ENCODE measurements at places on chromosomes 16 and 17.

DNA sequence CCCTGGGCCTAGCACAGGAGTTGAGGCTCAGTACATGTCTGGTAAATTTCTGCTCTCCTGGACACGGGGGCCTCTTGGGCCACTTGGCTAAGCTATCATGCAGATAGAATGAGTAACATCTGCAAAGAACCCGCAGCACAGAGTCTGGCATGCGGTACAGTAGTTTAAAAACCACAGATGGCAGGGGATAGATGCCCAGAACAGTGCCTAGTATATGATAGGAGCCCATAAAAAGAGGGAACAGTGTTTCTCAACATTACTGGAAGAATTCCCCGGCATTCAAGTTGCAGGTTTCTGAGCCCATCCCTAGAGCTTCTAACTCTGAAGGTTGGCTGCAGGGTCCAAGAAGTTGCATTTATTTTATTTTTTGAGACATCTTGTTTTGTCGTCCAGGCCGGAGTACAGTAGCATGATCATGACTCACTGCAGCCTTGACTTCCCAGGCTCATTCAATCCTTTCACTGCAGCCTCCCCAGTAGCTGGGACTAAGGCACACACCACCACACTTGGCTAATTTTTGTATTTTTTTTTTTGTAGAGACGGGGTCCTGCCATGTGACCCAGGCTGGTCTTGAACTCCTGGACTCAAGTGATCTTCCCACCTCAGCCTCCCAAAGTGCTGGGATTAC lies 5.8 kb downstream of the CDIPT start:
- DNase-seq: no peak

- DNase-seq: no peak
Observed at GRCh38 chr17:61555127-61555566, 35.9 kb downstream of the NACA2 start.

DNA sequence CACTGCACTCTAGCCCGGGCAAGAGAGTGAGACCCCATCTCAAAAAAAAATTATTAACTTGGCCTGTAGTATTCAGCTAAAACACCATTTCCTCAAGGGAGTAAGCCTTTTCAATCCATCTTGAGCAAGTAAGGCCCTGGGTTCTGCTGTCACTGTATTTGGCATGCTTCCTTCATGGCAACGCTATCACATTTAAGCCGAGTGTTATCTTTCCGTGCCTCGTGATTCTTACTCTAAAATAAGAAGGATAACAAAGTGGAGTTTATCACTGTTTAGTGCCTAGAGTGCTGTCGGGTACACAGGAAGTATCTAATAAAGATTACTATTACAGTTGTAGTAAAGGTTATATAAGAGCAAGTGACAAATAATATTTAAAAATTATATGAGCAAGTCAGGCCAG lies 8.8 kb downstream of the VPS53 start:
- no peak for DNase-seq

DNA sequence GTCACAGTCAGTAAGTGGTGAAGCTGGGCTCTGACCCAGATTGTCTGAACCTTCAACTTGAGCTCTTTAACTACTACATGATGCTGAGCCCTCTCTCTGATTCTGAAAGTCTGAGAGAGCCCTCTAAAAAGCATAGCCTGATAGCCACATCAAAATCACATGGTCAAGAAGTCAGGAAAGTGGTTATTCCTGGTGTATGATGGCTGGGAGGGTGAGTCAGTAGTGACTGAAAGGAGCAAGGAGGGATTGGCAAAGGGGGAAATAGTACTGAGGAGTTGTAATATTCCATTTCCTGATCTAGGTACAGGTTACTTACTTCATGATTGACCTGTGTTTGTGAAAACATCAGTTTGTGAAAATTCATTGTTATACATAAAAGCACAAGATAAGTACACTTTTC lies 89.1 kb downstream of the SSH2 start:
- DNase-seq: no peak

- DNase-seq: no peak
Observed at GRCh38 chr16:55468352-55468990, 10.5 kb upstream of the MMP2 start.

GRCh38 chr16:72202014-72202413 lies 30.1 kb upstream of the PMFBP1 start:
- DNase-seq: no peak

GRCh38 chr16:1144476-1145382 lies 8.2 kb upstream of the CACNA1H start:
- DNase-seq: no peak

DNA sequence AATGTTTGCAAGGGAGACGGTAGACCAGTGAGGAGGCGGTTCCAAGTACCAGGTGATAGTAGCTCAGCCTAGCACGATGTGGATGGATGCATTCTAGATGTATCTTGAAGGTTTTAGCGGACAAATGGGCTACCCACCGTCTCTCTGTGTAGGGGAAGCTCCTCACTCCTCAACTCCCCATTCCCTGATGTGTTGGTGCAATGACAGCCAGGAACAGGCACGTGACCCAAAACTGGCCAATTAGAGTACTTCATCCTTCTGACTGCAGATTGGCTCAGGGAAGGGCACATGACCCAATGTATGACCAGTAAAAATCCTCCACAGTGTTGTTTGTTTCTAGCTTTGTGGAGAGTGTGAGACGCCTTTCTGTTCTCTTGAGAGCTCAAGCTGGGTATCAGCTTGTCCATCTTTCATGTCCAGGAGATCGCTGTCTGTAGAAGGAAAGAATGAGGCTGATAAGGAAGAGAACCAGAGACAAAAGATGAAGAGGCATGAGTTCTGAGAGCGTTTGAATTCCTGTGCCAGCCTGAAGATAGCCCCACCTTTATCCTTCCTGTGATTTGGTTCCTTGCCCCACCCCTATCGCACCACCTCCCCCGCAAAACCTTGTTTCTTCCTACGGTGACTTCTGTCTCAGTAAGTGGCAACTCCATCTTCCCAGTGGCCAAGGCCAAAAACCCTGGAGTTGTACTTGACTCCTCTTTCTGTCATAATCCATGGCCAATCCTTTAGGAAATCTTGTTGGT lies 2.3 kb upstream of the BORCS6 start:
- peak; percentile 81 for DNase-seq

GRCh38 chr16:63922560-63922959 lies 1199.3 kb downstream of the CDH11 start:
- no peak for DNase-seq

GRCh38 chr17:47281216-47281615 lies 27.6 kb downstream of the ITGB3 start:
- DNase-seq: no peak

GRCh38 chr16:1960665-1961630 lies 1.6 kb downstream of the NDUFB10 start:
- peak; percentile 44 for DNase-seq

DNA sequence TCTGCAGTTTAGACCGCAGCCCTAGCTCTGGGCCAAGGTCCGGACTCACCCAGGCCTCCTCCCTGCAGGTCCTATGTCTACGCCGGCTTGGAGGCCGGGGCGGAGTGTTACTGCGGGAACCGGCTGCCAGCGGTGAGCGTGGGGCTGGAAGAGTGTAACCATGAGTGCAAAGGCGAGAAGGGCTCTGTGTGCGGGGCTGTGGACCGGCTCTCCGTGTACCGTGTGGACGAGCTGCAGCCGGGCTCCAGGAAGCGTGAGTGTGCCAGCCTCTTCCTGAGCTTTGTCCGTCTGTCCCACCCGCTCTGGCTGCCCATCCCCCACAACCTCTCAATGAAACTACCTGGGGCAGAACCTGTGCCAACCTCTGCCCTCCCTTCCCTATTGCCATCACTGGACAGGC lies 20.1 kb downstream of the WSCD1 start:
- no peak for DNase-seq

GRCh38 chr17:38322156-38322779 lies 21.5 kb downstream of the GPR179 start:
- DNase-seq: peak; percentile 65

DNA sequence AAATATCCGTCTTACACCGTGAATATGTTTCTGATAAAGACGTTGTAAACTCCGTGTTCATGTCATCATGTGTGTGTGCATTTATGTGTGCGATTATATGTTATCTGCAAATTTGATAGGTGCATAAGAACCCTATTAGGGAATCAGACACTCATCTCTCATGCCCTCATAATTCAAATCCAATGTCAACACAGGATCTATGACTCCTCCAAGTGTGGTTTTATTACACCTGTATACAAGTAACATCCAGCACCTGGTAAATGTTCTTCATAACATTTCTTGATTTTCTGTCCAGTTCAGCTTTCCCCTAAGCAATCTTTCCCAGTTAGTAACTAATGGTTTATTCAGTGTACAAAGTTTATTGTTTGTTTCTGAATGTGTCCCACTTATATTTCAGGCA lies 681.9 kb downstream of the CDH11 start:
- DNase-seq: no peak

DNA sequence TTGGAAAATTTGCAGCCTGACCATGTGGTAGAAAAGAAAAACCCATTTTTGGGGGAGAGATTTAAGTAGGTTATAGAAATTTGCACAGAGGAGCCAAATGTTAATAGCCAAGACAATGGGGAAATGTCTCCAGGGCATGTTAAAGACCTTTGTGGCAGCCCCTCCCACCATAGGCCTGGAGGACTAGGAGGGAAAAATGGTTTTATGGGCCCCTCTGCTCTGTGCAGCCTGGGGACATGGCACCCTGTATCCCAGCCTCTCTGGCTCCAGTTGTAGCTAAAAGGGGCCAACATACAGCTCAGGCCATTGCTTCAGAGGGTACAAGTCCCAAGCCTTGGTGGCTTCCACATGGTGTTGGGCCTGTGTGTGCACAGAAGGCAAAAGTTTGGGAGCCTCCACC lies 245.9 kb upstream of the AXIN2 start:
- DNase-seq: no peak

- peak; percentile 72 for DNase-seq
Observed at GRCh38 chr16:1413684-1414531, 596 bp downstream of the UNKL start.

DNA sequence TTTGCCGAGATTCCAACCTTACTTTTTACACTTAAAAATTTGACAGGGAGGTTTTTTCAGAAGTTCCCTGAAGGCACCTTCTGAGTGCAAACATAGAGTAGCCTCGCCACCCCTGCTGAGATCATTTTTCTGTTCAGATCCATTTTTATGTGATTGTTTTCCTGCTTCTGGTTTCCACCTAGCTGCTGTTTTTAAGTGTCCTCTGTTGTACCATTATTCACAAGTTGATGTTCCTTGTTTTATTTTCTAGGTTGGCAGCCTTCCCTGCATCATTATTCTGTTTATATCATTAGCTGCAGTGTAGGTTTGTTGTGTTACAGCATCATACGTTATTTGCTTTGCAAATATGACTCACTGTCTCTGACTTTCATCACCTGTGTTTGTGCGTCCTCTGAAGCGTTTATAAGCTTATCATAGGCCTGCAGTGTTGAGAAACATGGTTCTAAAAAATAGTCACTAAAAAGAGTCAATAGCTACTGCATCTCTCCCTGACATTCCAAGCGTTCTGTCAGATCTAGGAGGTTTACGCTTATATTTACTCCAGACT lies 116.9 kb upstream of the CLEC3A start:
- no peak for DNase-seq

DNA sequence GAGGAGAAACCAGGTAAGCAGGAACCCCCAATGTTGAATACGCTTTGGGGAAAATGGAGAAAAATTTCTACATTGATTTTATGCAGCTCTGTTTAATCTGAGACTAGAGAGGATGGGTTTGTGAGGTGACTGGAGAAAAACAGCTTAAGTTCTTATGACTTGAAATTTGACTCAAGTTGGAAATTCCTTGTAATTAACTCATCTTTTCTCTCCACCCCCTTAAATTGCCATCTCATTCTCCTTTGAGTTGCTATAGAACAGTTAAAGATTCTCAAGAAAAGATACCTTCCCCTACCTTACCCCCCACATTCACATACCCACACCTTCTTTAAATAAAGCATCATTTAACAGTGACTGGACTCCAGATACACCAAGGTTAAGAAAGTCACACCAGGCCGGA lies 24.2 kb downstream of the ZNRF1 start:
- DNase-seq: no peak

DNA sequence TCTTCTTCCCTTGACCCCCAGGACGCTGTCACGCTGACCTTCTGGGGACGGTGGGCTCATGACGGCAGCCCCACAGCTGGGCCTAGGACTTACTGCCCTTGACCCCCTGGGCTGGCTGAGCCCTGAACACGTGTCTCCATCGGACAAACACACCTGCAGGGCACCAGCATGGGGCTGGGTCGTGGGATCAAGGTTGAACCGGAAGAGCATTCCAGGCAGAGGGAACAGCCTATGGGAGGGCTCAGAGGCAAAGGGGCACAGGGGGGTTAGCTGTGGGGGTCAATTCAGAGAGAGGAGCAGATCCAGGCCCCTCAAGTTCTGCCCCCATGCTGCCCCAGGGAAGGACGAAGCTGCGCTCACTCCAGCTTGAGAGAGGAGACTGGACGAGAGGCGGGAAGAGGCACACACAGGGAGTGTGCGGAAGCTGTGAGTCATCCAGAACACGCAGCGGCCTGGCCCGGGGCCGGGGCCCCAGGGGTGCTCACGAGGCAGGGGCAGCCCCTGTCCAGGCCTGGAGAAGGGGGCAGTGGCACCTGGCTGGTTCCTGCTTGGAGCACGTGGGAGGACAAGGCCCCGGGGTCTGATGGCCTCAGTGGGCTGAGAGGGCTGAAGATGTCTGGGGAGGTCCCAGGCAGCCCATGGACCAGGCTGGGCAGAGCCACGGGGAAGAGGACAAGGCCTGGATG lies 9.9 kb downstream of the SSTR5 start:
- no peak for DNase-seq

GRCh38 chr17:42441371-42442195 lies 17.1 kb upstream of the ATP6V0A1 start:
- no peak for DNase-seq

DNA sequence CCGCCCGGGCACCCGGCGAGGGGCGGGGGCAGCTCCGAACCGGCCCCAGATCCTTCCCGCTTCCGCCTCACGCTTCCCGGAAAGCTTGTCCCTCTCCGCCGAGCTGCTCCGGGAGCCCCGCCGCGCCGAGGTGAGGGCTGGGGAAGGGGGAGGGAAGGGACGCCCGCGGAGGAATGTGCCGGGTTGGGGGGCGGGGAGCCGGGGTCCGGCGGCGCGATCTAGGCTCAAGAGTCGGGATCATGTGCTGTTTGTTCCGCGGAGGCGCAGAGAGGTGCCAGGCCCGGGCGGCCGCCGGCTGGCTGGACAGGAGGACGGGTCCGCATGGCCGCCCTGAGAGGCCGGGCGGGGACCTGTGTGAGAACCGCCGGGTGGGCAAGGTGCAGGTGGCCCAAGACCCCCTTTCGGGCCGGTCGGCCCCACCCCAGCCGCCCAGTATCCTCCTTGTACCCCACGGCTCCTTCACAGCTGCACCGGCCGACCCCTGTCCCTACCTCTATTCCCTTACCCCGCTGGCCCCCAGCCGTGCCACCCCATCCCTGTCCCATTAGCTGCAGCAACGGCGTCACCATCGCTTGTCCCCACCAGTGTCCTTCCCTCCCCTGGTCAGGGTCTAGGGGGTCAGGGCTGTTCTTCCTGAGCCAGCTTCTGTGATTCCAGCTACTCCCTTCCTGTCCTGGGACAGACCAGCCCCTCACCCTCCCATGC lies 429 bp downstream of the KIF1C start:
- DNase-seq: no peak

All from CD4-positive, alpha-beta T cell treated with Interleukin-12 subunit alpha and Interleukin-12 subunit beta, for 1 hour (primary cell).